ENCODE measurements at places on chromosomes 4 and X. TPM values are rescaled to one million over a fixed set of nuclear protein-coding genes. Genes with fewer than 3 reads are reported as not detected.

The BEX2 gene
- 0.38 TPM for total RNA-seq

The DBET gene
- not detected for total RNA-seq

The RHOXF2 gene
- total RNA-seq, result not detected

The ZFP92 gene
- total RNA-seq, result 0.90 TPM

The KLF8 gene
- 0.09 TPM for total RNA-seq

The MAOB gene
- total RNA-seq, result not detected

The DRP2 gene
- total RNA-seq, result 0.47 TPM

The ITM2A gene
- total RNA-seq, result 14.5 TPM

The CT45A1 gene
- not detected for total RNA-seq

The CLDN2 gene
- not detected for total RNA-seq

The PDGFC gene
- 8.2 TPM for total RNA-seq

The MAGEC3 gene
- total RNA-seq, result 0.09 TPM

The PPEF2 gene
- total RNA-seq, result not detected

The ABCG2 gene
- 1.7 TPM for total RNA-seq

The NAP1L3 gene
- 0.18 TPM for total RNA-seq

The GAB3 gene
- total RNA-seq, result 5.2 TPM

The ARHGAP6 gene
- total RNA-seq, result 0.47 TPM

The DNAAF6 gene
- not detected for total RNA-seq

The TEX13D gene
- total RNA-seq, result not detected

The EOLA1 gene
- total RNA-seq, result 11.3 TPM

The SLC25A31 gene
- not detected for total RNA-seq

The FRMD7 gene
- not detected for total RNA-seq
